ENCODE measurements at places on chromosomes 11 and 22.

DNA sequence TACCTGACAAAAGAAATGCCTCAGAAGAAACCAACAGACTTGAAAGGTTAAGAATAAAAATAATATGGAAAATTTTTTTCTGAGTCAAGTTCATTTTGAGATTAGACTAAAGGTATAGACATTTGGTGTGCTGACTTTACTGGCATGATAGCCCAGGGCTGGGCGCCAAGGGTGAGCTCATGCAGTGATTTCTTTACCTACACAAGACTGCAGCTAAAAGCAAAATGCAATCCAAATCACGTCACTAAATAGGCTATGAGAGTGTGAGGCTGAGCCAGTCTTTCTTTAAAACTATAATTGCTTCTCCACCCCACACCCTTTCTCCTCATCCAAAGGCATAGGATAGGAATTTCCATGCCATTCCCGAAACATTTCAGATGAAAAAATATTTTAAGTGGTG, 196.5 kb downstream of the FAM76B start:
- no peak for DNase-seq

DNA sequence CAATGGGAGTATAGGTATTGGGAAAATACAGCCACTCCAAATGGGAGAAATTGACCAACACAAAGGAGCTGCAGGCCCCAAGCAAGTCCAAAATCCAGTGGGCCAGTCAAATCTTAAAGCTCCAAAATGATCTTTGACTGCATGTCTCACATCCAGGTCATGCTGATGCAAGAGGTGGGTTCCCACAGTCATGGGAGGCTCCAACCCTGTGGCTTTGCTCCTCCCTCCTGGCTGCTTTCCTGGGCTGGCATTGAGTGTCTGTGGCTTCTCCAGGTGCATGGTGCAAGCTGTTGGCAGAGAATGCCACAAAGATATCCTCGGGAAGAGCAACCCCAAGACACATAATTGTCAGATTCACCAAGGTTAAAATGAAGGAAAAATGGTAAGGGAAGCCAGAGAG, 80.8 kb downstream of the IGLL5 start:
- no peak for DNase-seq

DNA sequence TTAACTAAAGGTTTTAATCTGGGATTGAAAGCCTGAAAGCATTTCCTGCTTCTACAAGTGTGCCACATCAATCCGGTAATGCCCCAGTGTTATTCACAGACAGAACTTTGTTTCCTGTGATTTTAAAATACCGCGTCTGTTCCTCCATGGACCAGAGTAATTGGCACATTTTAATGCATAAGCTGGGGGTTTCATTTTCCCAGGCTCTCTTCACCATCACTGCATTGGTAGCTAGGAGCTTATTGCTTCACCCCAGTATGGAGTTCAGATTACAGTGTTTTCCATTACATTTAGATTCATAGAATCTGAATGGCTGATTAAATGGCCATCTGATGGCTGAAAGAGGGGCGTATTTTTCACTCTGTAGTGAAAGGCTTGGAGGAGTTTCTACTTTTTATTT, 25.7 kb upstream of the CRTAM start:
- no peak for DNase-seq

GRCh38 chr11:92728628-92729027, 240.8 kb upstream of the MTNR1B start:
- no peak for DNase-seq

DNA sequence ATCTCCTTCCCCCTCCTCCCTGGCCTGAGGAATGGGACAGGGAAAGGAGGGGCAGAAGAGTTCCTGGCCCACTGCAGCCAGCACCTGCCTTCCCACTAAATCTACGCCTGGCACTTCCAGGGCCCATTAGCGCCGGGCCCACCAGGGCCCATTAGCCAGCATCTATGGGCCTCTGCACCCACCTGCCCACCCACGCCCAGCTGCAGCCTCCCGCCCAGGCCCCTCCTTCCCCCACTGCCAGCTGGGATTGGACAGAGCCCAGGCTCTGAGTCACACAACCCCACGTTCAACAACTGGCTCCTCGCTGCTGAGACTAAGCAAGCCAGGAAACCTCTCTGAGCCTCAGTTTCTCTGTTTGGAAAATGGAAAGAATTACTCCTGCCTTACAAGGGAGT, 48.7 kb downstream of the CYTH4 start:
- DNase-seq = peak; percentile 40

GRCh38 chr11:73716153-73717056, 44.5 kb downstream of the RAB6A start:
- peak; percentile 26 for DNase-seq

DNA sequence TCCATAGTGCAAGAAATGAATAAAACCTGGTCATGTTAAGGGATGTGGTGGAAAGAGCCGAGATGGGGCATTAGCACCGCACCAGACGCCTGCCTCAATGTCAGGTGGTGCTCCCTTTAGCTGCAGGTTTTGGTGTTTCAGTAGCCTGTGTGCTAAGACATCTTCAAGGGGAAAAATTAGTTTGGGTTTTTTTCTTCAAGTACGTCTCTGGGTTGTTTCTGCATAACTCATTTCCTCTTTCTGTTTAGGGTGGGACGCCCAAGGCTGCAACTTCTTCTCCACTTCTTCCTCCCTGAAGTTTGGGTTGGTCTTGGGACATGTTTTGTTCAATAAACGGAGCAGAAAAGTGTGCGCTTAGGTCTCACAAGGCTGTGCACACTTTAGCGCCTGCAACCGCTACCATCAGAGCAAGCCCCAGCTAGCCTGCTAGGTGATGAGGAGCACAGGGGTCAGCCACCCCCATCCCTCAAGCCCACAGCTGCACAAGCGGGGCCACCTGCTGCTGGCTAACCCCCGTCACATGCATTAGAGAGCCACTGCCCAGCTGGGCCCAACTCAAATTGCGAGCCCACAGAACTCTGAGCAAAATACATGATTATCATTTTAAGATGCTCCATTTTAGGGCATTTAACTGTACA, 1495.7 kb downstream of the TBC1D22A start:
- no peak for DNase-seq

- DNase-seq = no peak
Observed at GRCh38 chr11:75159151-75159953, 8.4 kb downstream of the SLCO2B1 start.

DNA sequence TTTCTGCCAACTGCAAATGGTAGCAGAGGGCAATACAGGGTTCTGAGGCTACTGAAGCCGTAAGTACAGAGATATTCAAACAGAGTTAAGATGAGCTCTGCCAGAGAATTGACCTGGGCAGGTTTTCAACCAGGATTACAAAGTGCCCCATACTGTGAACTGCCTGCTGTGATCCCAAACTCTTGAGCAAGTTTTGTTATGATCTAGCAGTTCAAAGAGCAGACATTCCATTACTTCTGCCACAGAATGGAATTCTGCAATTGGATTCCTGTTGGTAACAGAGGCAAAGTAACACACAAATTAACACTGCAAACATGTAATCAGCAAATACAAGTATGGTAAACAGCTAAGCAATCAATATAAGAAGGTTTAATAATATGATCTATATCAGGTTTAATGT, 31.2 kb downstream of the ALG9 start:
- peak; percentile 8 for DNase-seq

- peak; percentile 16 for DNase-seq
Observed at GRCh38 chr22:22682807-22683667, 38.6 kb downstream of the GGTLC2 start.

GRCh38 chr11:9512370-9513019, 51.7 kb downstream of the ZNF143 start:
- no peak for DNase-seq

DNA sequence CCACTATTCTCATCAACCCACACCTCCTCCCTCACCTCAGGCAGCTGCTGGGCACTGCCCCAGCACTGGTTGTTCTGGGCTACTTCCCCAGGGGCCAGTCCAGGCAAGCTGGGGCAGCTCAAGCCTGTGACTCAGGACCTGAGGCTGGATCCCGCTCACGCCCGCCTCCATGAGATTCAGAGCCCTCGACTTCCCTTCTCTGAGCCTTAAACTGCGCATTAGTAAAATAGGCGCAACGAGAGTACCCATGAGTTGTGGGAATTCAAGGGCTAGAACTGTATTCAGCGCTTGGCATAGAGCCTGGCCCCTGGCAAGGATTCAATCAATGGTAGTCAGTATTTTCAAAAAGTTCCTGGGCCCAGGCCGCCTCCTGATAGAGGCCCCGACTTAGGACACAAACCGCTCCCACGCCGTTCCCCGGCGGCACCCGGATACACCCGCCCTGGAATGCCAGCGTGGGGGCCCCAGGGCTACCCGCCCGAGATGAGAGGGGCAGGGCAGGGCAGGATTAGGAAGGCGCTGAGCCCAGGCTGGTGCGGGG, 723 bp upstream of the CD82 start:
- DNase-seq = peak; percentile 84

DNA sequence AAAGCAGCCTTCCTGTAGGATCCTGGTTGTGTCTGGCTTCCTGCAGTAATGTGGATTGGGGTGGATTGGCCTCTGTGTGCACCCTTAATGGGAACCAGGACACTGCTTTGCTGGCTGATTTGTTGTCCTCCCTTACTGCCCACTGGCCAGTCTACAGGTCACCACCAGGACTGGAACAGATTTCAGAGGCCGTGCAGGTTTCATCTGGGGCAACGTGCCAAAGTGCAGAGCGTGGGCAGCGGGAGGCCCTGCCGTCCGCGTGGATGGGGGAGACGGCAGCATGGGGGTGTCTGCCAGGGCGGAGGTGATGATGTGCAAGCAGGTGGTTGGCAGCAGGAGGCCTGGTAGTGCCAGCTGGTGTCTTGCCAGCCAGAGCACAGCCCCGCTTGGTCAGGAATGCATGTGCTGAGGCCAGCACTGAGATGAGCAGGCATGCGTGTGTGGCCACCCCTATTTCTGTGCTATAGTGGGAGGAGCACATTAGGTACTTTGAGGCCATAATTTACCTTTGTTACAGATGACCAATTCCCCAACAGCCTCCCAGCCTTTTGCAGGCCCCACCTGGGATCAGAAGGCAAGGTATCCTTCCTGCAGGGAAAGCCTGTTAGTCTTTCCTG, 24.3 kb downstream of the BCR start:
- no peak for DNase-seq

DNA sequence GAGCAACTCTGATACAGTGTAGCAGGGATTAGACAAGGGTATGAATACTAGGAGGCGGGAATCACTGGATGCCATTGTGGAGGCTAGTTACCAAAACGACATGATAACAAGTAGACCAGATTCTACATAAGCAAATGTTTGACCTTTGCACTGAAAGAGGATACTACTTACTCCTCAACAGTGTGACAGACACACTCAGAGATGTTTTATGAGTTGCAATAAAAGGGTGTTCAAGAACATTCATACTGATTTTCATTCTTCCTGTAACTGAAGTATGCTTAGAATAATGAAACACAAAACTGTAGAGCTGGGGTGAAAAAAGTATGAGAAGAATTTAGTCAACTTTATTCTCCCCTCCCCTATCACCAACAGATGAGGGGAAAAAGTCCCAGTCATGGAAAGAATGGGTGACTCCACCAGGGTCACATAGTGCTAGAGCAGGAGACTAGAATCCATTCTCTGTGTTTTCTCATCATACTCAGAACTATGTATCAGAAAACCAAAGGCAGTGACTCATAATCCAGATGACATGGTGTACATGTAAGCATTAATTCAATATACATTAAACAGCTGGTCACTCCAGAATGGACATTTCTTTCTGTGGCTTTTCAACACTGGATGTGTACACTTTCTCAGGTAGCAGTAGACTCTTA, 32.8 kb downstream of the ARHGAP20 start:
- peak; percentile 24 for DNase-seq

DNA sequence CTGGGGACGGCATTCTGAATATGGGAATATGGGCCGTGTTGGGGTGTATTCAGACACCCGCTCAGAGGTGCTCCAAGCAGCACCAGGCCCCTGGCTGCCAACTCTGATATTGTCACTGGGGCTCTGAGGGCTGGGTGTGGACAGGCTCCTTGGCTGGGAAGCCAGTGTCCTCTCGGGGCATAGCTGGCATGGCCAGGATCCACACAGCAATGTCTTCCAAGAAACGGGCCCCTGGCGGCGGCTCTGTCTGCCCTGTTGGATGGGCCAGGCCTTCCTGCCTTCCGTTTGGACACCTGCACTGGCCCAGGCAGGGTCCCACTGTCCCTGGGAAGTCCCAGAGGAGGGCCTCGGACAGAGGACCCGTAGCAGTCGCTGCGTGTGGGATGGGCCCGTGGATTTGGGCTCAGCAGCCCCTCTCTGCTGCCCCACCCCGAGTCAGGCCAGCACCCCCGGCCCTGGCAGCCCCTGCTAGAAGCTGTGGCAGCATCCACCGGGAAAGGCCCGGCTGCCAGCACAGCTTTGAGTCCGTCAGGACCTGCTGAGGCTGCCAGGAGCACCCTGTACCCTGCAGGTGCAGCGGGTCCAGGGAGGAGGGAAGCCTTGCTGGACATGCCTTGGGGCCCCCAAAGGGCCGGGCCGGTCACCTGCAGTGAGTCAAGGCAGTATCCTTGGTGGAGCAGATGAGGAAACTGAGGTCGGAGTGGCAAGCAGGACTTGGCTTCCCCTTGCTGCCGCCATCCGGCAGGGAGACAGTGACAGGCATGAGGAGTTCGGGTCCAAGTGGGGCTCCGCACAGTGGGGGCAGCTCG, 4.1 kb downstream of the PANX2 start:
- no peak for DNase-seq

- peak; percentile 86 for DNase-seq
Observed at GRCh38 chr11:44936525-44936924, 14.2 kb downstream of the TP53I11 start.

GRCh38 chr11:17699147-17700114, 19.9 kb upstream of the MYOD1 start:
- peak; percentile 18 for DNase-seq

DNA sequence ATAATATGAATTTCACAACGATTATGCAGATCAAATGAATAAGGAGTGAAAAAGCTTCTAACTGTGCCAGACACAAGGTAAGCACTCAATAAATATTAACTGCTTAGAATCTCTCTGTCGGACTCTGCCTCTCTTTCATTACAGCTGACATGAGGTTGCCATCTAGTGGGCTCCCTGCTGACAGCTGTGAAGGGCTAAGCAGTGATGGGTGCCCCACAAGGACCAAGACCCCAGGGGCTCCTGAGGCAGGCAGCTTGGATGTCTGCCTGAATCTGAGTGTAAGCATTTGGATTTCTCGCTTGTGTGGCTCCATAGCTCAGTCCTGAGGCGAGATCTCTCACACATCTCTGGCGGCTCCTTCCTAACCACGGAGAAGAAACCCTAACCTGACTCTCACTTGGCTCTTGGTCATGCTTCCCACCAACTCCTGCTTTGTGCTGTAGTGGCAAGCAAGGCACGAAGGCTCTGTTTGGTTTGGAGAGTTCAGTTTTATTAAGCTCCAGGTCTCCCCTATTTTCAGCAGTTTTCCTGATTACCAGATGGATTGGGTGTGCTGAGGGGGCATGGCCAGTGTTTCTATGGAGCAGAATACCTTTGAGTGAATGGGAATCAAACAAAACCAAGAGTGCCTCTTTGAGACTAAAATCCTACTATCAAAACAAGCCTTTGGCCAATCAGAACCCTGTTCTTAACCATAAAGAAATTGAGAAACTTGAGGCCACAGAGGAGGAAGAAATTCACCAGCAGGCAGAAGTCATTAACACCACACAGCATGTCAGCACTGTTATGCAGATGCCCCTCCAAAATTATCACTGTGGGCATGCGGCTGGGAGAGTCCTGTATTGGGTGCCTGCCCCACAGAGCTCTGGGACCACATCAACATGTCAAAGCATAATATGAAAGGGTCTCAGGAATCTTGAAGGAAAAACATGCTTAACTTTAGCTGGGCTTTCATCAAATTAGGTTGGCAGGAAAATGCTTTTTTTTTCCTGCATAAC, 152.8 kb upstream of the NTM start:
- no peak for DNase-seq
